Kidney (tissue), 22 donors: ENCODE measurements at places on chromosomes 7 and 10. TPM values are rescaled to one million over a fixed set of nuclear protein-coding genes. Genes with fewer than 3 reads are reported as not detected.

- DNase-seq, result no peak
These were observed 94.7 kb downstream of the DYNC2I1 start for GRCh38 chr7:158950914-158951635.

DNA sequence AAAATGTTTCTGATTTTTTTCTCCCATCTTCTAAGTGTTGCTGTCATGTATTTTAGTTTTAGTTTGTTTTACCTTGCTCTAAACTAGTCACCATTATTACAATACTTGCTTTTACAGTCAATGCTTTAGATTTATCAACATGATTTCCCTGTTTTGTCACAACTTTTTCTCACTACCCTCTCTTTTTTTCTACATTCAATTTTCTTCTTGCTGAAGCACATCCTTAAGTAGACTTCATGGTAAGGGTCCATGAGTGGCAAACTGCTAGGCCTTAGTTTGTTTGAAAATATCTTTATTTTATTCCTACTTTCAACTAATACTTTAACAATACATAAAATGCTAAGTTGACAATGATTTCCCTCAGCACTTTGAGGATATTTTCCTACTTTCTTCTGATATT, 173.5 kb downstream of the DNAJC1 start:
- DNase-seq, result no peak

DNA sequence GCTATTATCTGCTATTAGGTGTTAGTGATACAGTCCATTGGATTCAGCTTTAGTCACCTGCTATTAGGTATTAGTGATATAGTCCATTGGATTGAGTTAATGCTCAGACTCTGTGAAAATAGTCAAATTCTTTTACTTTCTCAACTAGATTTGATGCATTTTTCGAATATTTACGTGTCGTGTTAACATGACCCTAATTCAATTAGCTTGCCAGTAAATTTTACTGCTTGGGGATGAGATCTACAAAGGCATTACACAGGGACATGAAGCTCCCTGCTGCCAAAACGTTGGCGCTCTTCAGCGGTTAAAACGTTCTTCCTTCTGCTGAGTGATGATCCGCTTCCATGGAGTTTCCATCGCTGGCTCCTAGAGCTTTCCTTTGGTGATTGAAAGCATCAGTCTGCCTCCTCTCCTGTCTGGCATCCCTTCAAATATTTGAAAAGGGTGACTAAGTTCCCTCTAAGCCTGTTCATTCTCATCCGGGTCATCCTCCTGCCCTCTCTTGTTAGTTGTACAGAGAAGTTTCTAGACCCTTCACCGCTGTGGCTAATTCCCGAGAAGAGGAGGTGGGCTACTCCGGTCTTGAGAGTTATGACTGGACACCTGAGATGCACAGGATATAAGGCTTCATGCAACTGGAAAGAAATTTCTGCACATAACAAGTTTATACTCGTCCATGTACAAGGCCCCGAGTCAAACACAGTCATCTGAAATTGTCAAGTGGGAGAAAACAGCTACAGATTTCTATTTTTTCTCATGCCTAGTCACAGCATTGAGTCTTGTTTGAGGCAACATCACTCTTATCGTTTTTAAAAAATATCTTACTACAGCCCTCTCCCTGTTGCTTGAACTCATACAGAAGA, 254.0 kb downstream of the KLF6 start:
- no peak for DNase-seq

DNA sequence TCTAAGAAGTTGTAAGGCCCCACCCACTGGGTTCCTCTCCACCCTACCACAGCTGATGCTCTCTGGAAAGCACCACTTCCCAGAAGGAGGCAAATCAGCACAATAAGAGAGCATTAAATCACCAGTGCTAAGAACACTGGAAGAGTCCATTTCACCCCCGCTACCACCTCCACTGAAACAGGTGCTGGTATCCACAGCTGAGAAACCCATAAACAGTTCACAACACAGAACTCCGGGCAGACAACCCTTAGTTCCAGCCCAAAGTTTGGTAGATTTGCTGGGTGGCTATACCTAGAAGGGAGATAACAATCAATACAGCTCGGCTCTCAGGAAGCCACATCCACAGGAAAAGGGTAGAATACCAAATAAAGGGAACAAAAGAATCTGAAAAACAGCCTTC, 34.1 kb downstream of the ZNF680 start:
- DNase-seq, result no peak

DNA sequence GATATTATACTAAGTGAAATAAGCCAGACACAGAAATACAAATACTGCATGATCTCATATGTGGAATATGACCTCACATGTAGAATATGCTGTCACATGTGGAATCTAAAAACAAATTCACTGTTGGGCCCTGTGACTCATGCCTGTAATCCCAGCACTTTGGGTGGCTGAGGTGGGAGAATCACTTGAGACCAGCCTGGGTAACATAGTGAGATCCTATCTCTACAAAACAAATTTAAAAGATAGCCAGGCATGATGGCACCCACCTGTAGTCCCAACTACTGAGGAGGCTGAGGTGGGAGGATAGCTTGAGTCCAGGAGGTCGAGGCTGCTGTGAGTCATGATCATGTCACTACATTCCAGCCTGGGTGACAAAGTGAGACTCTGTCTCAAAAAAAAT, 160.3 kb downstream of the PTEN start:
- DNase-seq, result no peak

Gene GPR15LG
- total RNA-seq, result 0.44 TPM
